Stimulated activated effector memory CD8-positive, alpha-beta T cell treated with anti-CD3 and anti-CD28 coated beads, Interleukin-12 subunit alpha, Interleukin-12 subunit beta, amount 100 ng/mL, for 72 hours (primary cell): ENCODE measurements at places on chromosomes 12 and 14.

DNA sequence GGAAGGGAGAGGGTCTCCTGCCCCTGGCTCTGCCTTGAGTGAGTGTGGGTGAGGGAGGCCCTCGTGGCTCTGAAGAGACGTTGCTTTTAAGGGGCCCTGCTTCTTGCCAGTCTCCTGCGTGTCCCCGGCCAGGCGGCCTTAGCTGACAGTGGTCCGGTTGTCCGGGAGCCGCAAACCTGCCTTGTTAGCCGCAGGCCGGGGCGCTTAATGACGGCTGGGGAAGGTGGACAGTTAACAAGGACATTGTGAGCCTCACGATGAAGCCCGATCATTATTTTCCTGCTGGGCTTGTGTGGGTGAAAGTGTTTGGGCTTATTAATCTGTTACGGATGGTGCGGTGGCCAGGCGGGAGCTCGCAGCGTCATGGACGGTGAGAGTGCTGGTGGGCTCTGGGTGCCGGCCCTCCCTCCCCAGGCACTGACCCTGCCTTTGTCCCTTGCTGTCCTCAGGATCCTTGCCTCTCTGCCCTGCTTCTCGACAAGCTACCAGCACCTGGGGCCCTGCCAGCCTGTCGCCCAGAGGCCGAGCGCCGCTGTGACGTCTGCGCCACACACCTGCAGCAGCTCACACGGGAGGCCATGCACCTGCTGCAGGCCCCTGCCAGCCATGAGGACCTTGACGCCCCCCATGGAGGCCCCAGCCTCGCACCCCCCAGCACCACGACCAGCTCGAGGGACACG, 13.3 kb downstream of the KIF26A start:
- no peak for DNase-seq

DNA sequence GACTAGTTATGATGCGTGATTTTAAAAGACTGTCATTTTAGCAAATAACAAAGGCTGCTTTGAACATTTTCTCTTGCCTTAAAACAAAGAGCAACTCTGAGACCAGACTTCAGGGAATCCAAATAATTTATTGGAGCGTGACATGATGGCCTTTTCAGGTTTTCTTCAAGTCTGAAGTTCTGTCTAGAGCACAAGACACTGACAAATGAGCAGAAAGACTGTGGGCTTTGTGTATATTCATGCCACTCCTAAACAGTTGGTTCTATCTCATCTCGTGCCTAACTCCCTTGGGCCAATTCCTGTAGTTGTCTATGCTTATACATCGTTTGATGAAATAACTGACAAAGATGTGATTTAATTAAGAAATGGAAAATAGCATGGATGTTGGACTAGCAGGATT, 47.5 kb downstream of the IFT81 start:
- no peak for DNase-seq

GRCh38 chr14:80037349-80037748, 174.0 kb downstream of the DIO2 start:
- DNase-seq, result no peak

- DNase-seq, result no peak
Measured at GRCh38 chr14:55900749-55901148, 217.5 kb upstream of the PELI2 start.

DNA sequence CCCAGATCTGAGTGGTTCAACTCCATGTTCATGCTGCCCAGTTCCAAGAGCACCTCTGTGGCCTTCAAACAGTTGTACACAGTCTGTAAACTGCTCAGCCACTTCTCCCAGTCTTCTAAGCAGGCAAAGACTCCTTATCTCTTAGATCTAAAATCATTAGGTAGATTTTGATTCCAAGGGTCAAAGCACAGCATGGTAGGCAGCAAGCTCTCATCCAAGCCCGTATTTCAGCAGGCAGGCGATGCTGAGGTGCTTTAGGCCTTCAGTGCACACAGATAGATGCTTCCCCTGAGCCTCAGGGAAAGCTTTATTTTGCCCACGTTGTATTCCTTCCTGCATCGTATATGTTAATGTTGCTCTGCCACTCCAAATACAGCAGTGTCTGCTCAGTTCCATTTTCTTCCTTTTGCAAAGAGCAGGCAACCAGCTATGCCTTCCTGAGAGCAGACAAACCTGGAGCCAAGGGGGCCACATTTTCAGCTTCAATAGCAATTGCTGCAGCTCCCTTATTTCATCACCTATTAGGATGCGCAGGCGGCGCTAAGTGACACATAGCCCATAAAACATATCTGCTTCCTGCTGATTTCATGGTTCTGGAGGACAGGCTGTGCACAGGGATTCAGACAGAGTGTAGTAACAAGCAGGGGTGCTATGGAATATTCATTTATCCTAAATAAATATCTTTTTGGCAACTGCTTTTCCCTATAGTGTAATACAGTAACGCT, 67.5 kb downstream of the ETV6 start:
- no peak for DNase-seq

- DNase-seq, result no peak
Measured at GRCh38 chr14:28116716-28117115, 649.9 kb upstream of the FOXG1 start.

DNA sequence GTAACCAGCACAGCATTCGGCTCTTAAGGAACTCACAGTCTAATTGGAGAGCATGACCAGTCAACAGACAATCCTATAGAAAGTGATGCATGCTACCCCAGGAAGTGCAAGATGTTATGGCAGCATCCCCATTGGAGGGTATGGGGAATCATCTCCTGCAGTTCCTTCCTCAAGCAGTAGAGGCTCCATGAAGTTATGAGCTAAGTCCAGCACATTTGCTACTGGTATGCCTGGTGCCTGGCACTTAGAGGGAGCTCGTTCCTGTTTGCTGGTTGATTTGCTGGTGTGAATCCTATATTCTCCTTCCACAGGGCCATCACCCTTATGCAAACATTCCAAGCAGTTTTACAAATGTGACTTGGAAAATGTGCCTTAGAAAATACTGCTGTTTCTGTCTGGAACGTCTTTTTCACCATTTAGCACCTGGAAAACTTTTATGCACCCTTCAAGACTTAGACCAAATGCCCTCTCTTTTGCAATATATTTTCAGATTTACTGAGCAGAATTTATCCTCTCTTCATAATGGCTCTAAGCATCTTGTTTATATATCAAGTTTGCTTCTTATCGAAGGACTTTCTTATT, 136.1 kb upstream of the WSCD2 start:
- no peak for DNase-seq
